Activated CD8-positive, alpha-beta memory T cell treated with anti-CD3 and anti-CD28 coated beads, Interleukin-2, amount 50 U/mL, for 48 hours (primary cell): ENCODE measurements at places on chromosomes 7 and 10.

GRCh38 chr10:120381931-120382330, 75.1 kb upstream of the PLPP4 start:
- DNase-seq = no peak

GRCh38 chr7:25985196-25985595, 166.8 kb upstream of the NFE2L3 start:
- no peak for DNase-seq

GRCh38 chr10:106938513-106938912, 226.0 kb downstream of the SORCS1 start:
- DNase-seq = no peak

GRCh38 chr10:22460101-22460500, 114.8 kb downstream of the SPAG6 start:
- DNase-seq = no peak

GRCh38 chr10:45439873-45440272, 65.9 kb downstream of the ALOX5 start:
- no peak for DNase-seq

GRCh38 chr7:29038463-29038862, 80.3 kb upstream of the TRIL start:
- DNase-seq = no peak

GRCh38 chr7:36762394-36762793, 38.1 kb upstream of the AOAH start:
- DNase-seq = no peak

GRCh38 chr10:124280916-124281315, 137.8 kb downstream of the OAT start:
- DNase-seq = no peak

GRCh38 chr7:43392638-43393330, 190.1 kb upstream of the STK17A start:
- no peak for DNase-seq

DNA sequence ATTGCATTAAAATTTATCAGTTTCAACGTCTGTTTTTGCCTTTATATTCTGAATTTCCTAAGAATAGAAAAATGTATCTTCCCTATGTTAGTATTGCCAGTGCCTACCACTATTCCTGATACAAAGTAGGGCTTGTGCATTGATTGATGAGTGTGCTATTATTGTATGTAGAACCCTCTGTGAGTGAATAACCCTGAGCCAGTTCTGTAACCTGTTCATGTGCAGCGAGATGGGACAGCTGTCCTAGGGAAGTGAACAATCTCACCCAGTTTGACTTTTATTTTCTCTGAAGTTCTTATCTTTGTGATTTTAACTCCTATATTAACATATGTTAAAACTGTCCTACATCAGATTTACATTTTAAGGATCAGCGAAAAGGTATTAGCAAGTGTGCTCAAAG, 178.4 kb upstream of the ADO start:
- DNase-seq = no peak

DNA sequence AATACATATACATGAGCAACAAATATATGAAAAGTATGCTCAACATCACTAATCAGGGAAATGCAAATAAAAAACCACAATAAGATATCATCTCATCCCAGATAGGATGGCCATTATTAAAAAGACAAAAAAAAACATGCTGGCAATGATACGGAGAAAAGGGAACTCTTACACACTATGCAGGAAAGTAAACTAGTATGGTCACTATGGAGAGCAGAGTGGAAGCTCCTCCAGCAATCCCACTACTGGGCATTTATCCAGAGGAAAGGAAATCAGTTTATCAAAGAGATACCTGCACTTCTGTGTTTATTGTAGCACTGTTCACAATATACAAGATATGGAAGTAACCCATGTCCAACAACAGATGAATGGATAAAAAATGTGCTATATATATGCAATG, 217.5 kb downstream of the SDK1 start:
- DNase-seq = no peak

DNA sequence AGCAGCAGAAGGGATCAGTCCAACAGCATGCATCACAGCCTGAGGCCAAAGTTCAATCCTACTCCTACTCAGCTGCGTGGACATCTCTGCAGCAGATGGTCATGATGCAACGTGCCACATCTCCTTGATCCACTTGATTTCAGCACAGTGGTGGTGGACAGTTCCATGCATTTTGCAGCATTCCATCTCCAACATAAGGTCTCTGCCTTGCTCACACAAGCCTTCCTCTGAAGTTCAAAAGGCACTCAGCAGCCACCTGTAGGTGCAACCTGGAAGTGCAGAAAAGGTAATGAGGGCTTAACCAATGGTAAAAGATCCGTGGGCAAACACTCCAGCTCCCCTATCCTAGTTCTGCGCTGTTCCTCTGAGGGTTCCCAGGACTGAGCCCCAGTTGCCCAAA, 57.5 kb upstream of the CHCHD3 start:
- DNase-seq = no peak

GRCh38 chr10:60495338-60496055, 105.8 kb upstream of the ANK3 start:
- DNase-seq = no peak

GRCh38 chr10:79097021-79097872, 28.5 kb downstream of the ZMIZ1 start:
- no peak for DNase-seq
